ENCODE measurements at places on chromosomes 2 and 18.

GRCh38 chr18:67072791-67073190, 443.7 kb downstream of the DSEL start:
- no peak for DNase-seq

- no peak for DNase-seq
Measured at GRCh38 chr2:237120916-237121315, 35.2 kb downstream of the COPS8 start.

GRCh38 chr2:38073211-38074057, 2.5 kb downstream of the CYP1B1 start:
- no peak for DNase-seq

GRCh38 chr2:42877936-42878335, 85.6 kb upstream of the HAAO start:
- no peak for DNase-seq

GRCh38 chr2:216292886-216293301, 79.4 kb downstream of the MARCHF4 start:
- DNase-seq: peak; percentile 28

GRCh38 chr2:17301437-17301836, 216.8 kb downstream of the RAD51AP2 start:
- no peak for DNase-seq

- DNase-seq: no peak
Measured at GRCh38 chr18:24470022-24470618, 9.7 kb downstream of the HRH4 start.

DNA sequence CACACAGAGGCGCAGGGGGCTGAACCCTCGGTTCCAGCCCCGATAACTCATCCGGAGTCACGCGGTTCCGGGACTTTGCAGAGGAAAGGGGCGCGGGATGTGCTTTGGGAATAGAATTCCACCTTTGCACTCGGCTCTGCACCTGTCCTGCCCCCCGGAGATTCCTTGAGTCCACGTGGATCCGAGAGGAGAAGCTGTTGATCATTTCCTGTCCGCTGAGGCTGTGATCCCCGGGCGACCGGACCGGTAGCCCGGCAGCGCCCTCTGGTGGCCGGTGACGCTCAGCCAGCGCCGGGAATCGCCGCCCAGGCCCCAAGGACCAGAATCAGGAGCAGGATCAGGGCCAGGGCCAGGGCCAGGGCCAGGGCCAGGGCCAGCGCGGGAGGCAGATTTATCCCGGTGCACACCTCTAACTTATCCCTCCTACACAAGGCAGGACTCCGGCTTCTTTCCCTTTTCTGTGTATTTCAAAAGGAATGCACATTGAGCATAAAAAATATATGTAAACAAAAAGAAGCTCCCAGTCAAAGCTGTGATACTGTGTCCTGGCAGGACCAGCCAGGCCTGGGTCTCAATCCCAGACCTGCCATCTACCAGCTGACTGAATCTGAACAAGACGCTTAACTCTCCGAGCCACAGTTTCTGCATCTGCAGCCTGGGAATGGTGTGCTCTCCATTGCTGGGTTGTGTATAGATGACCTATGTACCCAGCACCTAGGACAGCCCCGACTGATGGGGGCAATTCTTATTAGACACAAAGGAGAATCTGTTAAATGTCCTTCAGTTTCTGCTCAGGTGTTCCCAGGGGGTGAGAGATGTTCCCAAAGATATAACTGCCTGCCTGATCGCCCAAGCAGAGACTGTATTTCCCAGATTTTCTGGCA, 8.5 kb upstream of the SPATA3 start:
- DNase-seq: peak; percentile 45

DNA sequence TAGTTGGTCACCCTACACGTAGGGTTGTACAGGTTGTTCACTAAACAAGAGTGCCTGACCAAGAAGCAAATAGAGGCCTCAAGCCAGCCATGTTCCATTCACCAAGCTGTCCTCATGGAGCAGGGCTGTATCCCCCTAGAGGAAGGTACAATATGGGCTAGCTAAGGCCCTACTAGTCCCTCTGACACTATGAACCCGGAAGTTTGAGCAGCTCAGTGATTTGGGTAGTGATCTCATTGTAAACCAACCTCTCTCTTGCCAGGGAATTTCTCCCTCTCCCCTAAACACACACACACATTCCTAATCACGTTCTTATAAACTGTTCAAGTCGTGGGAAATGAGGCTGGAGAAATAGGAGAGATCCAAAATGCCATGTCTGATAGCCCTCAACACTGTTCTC, 6.7 kb upstream of the CYS1 start:
- DNase-seq: no peak

DNA sequence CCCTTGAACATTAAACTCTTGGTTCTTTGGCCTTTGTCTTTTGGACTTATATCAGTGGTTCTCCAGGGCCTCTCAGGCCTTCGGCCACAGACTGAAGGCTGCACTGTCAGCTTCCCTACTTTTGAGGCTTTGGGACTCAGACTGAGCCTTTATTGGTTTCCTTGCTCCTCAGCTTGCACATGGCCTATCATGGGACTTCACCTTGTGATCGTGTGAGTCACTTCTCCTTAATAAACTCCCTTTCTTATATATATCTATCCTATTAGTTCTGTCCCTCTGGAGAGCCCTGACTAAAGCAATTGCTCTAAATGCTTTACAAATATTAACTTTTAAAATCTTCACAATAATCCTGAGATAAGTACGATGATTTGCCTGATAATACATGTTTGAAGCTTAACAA, 353.6 kb upstream of the TRIB2 start:
- DNase-seq: peak; percentile 7

DNA sequence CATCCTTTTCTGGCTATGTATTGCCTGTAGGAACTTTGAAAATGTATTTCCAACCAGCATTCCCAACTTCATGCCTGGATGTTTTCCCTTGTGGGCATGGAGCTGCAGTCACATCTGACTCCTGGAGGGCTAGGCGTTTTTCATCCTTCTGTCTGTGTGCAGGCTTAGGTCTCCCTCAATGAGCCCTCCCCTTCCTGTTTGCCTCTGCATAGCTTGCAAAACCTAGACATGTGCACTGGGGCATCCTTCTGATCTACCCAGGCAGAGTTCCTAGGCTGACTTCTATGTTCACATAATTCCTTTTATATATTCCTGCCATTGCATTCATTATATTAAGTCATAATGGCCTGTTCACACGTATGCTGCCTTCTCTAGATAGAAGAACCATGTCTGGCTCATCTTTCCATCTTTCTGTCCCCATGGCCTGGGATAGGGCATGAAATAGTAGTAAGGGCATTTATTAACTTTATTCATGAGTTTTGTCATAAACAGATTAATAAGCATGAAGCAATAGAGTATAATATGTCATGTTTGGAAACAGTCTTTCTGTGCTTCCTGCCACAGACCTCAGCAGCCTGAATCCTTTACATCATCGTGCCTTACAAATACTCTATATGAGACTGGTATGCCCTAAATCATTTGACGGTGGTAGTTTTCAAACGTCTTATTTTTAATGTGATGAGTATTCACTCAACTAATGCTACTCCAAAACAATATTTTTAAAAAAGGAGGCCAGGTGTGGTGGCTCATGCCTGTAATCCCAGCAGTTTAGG, 195.6 kb downstream of the TGIF1 start:
- DNase-seq: no peak

GRCh38 chr2:166802475-166802874, 85.8 kb upstream of the XIRP2 start:
- DNase-seq: no peak

DNA sequence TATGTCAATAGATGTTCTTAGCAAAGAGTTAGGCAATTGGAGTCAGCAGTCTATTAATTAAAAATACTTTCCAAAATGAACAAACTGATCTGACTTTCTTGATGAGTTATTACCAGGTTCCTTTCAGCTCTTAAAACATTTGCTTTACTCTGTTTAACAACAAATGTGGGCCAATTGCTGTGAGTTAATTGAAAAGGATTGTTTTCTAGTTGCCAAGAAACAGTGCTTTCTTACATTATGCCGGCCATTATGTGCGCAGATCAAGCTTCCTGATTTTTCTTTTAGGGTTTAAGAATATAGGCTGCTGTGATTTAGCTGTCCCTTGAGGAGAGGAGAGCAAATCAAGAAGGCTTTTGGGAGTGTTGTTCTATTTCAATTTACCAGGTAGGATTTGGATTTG, 50.5 kb upstream of the ITPRID2 start:
- no peak for DNase-seq

DNA sequence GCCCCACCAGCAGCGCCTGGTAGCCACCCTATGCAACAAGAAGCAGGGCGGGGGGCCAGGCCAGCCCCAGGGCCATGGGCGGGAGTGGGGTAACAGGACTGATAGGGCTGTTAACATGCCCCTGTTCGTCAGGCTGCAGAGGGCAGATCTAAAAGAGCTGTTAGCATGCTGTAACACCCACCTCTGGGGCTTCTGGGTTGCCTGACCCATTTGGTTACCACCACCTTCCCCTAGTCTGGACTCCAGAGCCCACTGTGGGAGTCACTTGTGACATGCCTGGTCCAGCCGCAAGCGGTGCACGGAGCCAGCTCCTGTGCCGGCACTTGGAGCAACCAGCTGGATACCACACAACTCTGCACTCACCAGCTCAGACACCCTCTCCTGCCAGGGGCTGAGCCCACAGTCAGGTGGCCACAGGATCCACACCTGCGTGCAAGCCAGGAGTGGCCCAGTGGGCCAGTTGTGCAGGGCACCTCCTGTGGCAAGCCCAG, 2.1 kb downstream of the METTL8 start:
- no peak for DNase-seq

- DNase-seq: no peak
Measured at GRCh38 chr18:77223653-77224052, 26.0 kb upstream of the GALR1 start.

GRCh38 chr2:240727913-240728312, 36.2 kb downstream of the AQP12A start:
- DNase-seq: no peak

- DNase-seq: peak; percentile 84
Measured at GRCh38 chr2:171598713-171599319, 76.5 kb downstream of the CYBRD1 start.

DNA sequence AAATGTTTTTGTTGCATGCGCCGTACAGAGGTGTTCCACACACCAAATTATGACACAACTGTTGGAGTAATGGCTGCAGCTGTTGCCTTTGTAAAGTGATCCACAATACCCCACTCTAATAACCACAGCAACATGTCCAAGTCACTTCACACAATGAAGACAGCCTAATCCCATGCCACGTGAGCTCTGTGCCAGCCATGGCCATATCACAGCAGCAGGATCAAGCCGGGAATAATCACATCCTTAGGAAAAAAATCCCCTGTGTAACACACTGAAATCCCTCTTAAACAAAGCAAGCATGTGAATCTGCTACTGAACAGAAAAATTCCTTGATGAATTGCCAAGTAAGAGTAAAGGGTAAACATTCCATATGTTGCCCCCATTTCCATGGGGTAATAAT, 179.5 kb upstream of the PARD3B start:
- no peak for DNase-seq

- DNase-seq: no peak
Measured at GRCh38 chr2:241851325-241852115, 7.2 kb downstream of the PDCD1 start.
